ENCODE measurements at places on chromosomes 4 and X. TPM values are rescaled to one million over a fixed set of nuclear protein-coding genes. Genes with fewer than 3 reads are reported as not detected.

Gene ASB12
- total RNA-seq = not detected

Gene TRIM61
- not detected for total RNA-seq

Gene USP51
- 0.43 TPM for total RNA-seq

Gene NPY1R
- 0.10 TPM for total RNA-seq

Gene FHL1
- total RNA-seq = 20.5 TPM
